Activated T-cell treated with anti-CD3 and anti-CD28 coated beads, Interleukin-2, amount 50 U/mL, for 72 hours (primary cell): ENCODE measurements at places on chromosomes 11 and 22.

GRCh38 chr11:89433278-89433677 lies 57.9 kb downstream of the NOX4 start:
- no peak for DNase-seq

- DNase-seq = no peak
These were observed at the start of gene SCGB2A2 for GRCh38 chr11:62269654-62270278. SCGB2A2 (plus strand) TSS chr11:62270158; CDS start chr11:62270217, 59 bp downstream.

DNA sequence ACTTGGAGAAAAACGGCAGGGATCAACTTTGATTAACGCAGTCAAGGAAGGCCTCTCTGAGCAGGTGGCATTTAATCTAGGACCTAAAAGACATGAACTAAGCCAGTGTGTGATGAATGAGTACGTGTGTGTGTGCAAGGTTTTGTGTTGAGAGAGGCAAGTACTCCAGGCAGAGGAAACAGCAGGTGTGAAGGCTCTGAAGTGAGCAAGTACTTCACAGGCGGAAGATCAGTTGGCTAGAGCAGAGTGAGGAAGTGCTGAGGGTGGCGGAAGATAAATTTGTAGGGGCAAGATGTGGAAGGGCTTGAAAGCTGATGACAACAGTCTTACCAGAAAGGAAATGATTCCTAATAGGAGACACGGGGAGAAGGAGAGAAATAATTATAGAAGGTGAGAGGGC lies 6.8 kb downstream of the APIP start:
- DNase-seq = no peak

GRCh38 chr22:41289671-41290070 lies 3.7 kb upstream of the RANGAP1 start:
- DNase-seq = no peak

DNA sequence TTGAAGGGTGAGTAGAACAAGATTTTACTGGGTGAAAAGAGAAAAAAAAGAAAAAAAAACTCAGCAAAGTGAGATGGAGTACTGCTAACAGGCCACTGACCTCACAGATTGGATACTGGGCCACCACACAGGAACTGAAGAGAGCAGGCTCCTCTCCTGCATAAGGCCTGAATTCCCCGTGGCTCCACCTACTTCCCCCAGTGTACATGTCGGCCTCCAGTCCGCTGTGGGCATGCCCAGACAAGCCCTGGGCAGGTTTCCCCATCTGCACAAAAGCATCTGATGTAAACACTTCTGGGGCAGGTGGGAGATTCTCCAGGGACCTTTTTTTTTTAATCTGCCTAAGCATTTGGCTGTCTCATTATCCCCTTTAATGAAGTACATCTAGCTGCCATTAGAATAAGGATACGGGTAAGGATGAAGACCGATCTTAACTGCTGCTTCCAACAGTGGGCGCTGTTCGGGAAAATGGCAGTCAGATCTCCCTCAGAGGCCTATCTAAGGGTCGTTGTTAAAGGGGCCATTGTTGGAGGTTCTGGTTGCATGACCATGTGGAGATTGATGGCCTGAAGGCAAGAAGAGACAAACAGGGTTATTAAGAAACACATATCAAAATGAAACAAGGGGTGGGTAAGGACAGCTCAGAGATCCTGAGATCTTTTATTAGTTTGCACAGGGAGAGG lies 48.5 kb downstream of the MS4A13 start:
- peak; percentile 25 for DNase-seq

- no peak for DNase-seq
These were observed 37.1 kb upstream of the IL17RA start for GRCh38 chr22:17047656-17048055.
